ENCODE measurements at places on chromosomes 2 and 18. TPM values are rescaled to one million over a fixed set of nuclear protein-coding genes. Genes with fewer than 3 reads are reported as not detected.

DNA sequence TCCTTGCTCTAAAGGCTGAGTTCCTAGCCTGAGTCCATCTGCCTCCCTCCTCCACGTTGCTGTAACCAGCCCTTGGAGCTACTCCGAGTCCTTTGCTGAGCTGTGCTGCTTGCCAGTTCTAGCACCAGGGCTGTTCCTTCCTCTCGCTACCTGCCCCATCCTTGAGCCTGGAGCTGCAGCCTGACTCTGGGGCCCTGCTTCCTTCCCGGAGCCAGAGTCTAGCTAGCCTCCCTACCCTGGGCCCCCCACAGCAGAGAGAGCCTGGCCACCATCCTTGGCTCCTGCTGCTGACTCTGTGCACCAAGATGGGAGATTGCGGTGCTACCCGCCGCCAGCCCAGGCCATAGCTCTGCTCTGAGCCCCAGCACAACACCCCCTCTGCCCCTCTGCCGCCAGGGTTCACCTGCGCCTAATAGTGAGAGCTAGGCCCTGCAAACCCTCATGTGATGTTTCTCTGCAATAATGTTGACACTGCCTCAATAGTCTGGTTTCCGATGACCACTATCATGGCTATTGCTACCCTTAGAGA lies 135.9 kb upstream of the ASB18 start:
- no peaks in the 10 kb centered on the region for H3K27me3 ChIP-seq
- no peak for DNase-seq
- H3K36me3 ChIP-seq = no peaks in the 10 kb centered on the region

DNA sequence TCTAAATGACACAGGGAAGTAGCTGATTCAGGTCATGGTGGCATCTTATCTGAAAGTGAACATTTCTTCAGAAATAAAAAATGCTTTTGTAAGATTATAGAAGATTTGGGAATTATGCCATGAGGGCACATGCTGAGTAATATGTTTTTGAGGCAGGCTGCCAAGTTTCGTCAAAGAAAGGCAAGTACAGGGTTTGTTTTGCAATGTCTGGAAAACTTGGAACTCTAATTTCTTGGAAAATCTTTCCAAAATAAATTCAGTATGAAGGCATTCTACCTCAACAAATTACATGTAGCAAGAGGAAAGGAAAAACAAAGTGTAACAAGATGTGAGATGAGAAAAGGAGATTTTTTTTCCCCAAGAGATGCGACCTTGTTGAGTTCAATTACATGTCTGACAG lies 167.7 kb downstream of the PLCL1 start:
- no peaks in the 10 kb centered on the region for H3K36me3 ChIP-seq
- no peak overlapping the region for H3K4me3 ChIP-seq
- no peak overlapping the region for H3K27ac ChIP-seq
- no peaks in the 10 kb centered on the region for H3K4me1 ChIP-seq
- H3K27me3 ChIP-seq = no peaks in the 10 kb centered on the region

GRCh38 chr2:24730481-24730880 lies 62.7 kb downstream of the PTRHD1 start:
- DNase-seq = no peak
- H3K4me1 ChIP-seq = no peaks in the 10 kb centered on the region
- H3K27me3 ChIP-seq = no peaks in the 10 kb centered on the region
- H3K36me3 ChIP-seq = peaks cover 16% of the 10 kb centered on the region
- H3K4me3 ChIP-seq = no peak overlapping the region

GRCh38 chr2:218285604-218286003 lies 6.7 kb downstream of the TMBIM1 start:
- peak overlapping the region; percentile 94 for H3K27ac ChIP-seq
- peaks cover 26% of the 10 kb centered on the region for H3K36me3 ChIP-seq
- peak overlapping the region; percentile 53 for H3K4me3 ChIP-seq
- DNase-seq = peak; percentile 58
- no peaks in the 10 kb centered on the region for H3K27me3 ChIP-seq
- H3K4me1 ChIP-seq = peaks cover 87% of the 10 kb centered on the region

- H3K4me3 ChIP-seq = no peak overlapping the region
- H3K27ac ChIP-seq = no peak overlapping the region
- peaks cover 25% of the 10 kb centered on the region for H3K4me1 ChIP-seq
- H3K36me3 ChIP-seq = no peaks in the 10 kb centered on the region
These were observed 21.3 kb downstream of the FBLN7 start for GRCh38 chr2:112159454-112159921.

DNA sequence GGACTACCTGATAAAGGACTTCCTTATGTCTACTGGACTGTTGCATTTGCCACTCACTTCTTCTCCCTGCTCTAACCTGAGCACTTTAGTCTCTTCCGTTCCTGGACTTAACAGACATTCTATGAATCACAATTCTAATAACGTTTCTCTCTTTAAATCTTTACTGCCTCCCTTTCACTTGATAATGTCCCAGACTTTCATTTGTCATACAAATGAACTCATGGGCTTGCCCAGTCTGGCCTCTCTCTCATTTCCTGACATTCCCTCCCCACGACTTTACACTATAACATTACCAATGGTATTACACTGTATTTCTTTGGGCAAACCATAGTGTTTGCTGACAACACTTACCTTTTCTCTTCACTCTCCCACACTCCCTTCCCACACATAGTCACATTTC lies 540.7 kb upstream of the TMEFF2 start:
- no peaks in the 10 kb centered on the region for H3K36me3 ChIP-seq
- H3K4me1 ChIP-seq = no peaks in the 10 kb centered on the region
- H3K27me3 ChIP-seq = no peaks in the 10 kb centered on the region
- H3K27ac ChIP-seq = no peak overlapping the region
- H3K4me3 ChIP-seq = no peak overlapping the region
- DNase-seq = no peak

GRCh38 chr2:241937297-241937696 lies 67.8 kb downstream of the RTP5 start:
- H3K4me3 ChIP-seq = no peak overlapping the region
- H3K27ac ChIP-seq = no peak overlapping the region
- peaks cover 26% of the 10 kb centered on the region for H3K4me1 ChIP-seq
- no peak for DNase-seq
- no peaks in the 10 kb centered on the region for H3K27me3 ChIP-seq

GRCh38 chr2:238160206-238161129 lies 1.7 kb downstream of the ERFE start:
- H3K36me3 ChIP-seq = no peaks in the 10 kb centered on the region
- peaks cover 13% of the 10 kb centered on the region for H3K27me3 ChIP-seq
- DNase-seq = no peak
- no peak overlapping the region for H3K27ac ChIP-seq

DNA sequence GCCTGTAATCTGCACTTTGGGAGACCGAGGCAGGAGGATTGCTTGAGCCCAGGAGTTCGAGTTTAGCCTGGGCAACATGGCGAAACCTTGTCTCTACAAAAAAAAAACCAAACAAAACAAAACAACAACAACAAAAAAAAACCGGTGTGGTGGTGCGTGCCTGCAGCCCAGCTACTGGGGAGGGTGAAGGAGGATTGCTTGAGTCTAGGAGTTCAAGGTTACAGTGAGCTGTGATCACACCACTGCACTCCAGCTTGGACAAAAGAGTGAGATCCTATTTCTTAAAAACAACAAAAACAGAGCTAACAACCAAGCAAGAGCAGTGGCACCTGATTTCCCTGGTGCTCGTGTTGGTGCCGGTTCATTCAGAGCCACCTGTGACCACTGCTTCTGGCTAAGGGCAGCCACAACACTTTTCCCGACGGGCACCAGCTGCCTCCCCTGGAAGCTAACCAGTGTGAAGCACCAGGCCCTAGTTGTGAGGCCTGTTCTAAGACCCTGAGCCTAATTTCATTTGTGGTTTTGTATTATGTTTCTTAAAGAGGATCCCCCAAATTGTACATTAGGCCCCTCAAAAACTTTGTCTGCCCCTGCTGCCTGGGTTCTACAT lies 1.3 kb downstream of the AOX1 start:
- no peaks in the 10 kb centered on the region for H3K27me3 ChIP-seq
- H3K4me1 ChIP-seq = peaks cover 7% of the 10 kb centered on the region
- no peak for DNase-seq
- no peaks in the 10 kb centered on the region for H3K36me3 ChIP-seq

Gene NIF3L1
- total RNA-seq = 30.3 TPM

Gene IHH
- total RNA-seq = not detected

Gene ATOH8
- total RNA-seq = not detected

Gene ASIC4
- 0.09 TPM for total RNA-seq

Gene KDM3A
- total RNA-seq = 164 TPM

Gene ITGB1BP1
- total RNA-seq = 55.8 TPM

Gene BUB1
- 1.7 TPM for total RNA-seq

Measured in CD4-positive, alpha-beta memory T cell (primary cell).